ENCODE measurements at places on chromosomes 11 and 22.

- DNase-seq: no peak
Observed at GRCh38 chr11:123006860-123007542, 25.4 kb upstream of the BSX start.

DNA sequence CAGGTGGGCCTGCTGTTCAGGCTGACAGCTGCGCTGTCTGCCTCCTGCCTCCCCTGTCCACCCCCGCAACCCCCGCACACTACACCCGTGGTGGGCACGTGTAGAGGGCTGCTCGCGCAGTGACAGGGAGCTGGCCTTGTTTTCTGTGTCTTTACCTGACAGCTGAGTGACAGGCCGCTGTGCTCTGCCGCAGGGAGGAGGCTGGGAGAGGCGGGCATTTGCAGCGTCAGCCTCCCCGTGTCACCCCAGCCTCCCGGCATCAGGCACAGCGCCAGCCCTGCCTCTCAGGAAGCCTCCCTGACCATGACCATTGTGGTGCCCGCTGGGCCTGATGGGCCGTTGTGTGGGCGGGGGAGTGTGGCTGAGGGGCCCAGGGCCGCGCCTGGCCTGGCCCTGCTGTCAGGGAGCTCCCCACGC lies 32.0 kb upstream of the RELT start:
- no peak for DNase-seq

GRCh38 chr11:123035831-123036230 lies 26.1 kb downstream of the HSPA8 start:
- DNase-seq: no peak

DNA sequence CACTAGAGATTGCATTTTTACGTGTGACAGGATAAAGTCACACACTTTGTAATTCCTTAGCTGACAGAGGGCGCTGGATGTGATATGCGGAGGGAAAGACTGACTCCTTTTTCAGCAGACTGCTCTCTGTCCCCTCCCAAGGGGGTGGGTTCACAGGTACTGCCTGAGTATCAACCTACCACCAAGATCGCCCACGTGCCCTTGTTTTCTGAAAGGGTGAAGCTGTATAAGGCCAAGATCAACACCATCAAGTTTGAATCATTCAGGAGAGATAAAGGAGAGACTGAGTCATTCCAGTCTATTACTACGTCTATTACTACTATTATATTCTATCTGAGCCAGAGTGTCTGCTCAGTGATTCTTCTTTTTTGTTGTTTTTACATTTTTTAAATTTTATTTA lies 30.7 kb downstream of the BUD13 start:
- no peak for DNase-seq

- no peak for DNase-seq
Observed at GRCh38 chr11:82683029-82683428, 50.6 kb downstream of the FAM181B start.

- no peak for DNase-seq
Observed at GRCh38 chr11:12395333-12395732, 18.0 kb downstream of the PARVA start.

- DNase-seq: no peak
Observed at GRCh38 chr22:46849951-46850350, 87.5 kb downstream of the TBC1D22A start.

DNA sequence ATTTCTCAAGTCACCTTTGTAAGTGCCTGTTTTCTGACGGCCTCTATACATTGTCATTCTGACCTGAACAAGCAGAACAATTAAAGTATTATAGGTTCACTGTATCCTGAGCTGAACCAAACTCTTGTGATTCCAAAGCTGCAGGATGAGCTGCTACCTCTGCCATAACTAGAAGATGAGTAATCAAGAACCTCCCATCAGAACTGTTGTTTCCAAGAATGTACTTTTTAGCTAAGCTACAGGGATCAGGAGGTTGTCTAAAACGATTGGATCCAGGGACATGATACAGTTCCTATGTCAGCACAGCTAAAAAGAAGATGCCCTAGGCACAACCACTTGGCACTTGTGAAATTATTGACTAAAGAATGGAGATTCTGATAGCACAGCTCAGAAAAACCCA lies 288.4 kb upstream of the CCDC90B start:
- DNase-seq: no peak

DNA sequence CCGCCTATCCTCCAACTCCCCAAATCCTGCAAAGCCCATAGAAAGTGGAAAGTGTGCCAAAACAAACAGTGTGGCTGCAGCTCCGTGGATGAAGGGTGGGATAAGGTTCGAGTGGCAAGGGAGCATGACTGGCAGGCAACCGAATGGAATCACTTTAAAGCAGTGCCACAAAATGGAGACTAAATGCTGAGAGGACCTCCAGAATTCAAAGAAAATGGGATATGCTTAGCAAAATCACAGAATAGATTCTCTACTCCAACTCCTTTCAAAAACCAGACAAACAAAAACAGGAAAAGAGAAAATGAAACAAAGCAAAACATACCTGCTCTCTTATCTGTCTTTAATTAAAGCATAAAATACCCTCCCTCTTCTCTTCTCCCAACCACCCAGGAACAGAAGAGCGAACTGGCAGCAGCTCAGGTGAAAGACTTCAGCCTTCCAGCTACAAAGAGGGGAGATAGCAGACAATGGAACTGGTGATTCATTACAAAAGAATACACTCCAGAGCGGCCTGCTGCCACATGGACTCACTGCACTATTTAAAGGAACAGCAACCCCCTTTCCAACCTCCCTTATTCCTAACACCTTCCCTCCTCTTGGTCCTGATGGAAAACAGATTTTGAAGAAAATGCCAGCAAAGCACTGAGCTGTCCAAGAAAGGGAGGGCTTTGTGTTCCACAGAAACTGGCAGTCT lies 118.5 kb downstream of the APOL5 start:
- DNase-seq: no peak

- no peak for DNase-seq
Observed at GRCh38 chr11:32411942-32412615, 23.3 kb downstream of the WT1 start.

DNA sequence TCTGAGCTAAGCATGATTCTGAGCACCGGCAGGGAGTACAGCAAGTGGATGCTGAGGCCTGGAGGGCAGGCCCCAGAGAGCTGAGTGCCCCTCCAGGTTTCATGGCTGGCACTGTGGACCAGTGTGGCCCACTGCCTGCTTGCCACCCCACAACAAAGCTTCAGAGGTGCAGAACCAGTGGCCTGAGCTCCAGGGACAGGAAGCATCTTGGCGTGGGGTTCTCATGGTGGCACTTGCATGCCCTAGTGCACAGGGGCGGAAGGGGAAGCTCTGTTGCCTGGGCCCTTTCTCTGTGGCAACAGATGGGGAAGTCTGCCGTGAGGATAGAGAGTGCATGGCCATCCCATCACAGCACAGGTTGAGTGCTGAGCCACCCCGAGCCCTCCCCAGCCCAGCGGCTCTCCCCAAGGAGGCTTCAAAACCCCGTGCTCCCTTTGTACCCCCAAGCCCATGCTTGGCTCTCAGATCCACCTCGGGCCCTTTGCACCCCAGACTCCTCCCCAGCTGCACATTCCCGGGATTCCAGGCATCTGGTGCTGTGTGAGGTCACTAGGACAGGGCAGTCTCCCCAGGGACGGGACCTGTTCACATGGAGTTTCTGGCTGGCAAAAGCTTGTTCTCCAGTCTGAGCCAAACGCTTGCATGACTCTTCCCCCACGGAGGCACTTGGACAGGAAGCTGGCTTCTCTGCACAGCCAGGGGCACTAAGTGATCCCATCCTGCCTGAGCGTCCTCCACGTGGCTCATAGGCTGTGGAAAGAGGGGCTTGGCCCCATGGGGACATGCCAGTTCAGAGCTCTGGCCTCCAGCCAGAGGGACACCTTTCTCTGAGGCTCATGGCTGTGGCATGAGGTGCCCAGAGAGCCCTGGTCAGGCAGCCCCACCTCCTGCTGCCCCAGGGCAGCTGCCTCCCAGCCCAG lies 4.2 kb downstream of the SLC25A1 start:
- DNase-seq: no peak

DNA sequence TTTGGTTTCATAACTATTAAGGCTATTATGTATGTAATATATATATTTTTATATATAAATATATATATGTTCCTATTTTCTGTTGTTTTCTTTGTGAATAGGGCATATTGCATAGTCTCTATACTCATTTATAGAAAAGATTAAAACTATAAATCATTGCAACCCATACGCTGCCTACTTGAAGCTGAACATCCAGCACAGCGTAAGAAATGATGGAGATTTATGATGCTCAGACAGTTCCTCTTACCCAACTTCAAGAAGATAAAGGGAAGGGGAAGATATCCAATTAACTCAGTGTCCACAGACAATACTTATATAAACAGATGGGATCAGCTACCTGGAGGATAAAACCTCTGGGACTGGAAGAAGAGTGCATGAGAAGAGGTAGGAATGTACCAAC lies 791.7 kb downstream of the FAM181B start:
- no peak for DNase-seq

GRCh38 chr11:116852261-116853031 lies 15.0 kb upstream of the APOA1 start:
- DNase-seq: no peak

DNA sequence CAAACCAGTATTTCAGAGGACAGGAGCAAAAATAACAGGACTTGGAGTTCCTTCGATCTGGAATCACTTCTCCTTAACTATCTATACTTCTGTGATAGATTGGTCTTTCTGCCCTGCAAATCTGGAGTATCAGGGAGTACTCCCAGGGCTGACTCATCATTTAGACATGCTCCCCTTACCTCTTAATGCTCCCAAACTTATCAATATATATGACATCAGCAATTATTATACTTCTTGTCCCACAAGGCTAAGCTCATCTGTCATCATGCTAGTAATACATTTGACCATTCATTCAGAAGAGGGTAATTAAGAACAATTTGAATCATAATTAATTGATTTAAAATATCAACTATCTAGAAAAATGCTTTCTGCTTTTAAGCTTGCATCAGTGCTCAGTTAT lies 163.8 kb downstream of the SWAP70 start:
- no peak for DNase-seq

- no peak for DNase-seq
Observed at GRCh38 chr11:130214861-130215530, 55.4 kb downstream of the ST14 start.

DNA sequence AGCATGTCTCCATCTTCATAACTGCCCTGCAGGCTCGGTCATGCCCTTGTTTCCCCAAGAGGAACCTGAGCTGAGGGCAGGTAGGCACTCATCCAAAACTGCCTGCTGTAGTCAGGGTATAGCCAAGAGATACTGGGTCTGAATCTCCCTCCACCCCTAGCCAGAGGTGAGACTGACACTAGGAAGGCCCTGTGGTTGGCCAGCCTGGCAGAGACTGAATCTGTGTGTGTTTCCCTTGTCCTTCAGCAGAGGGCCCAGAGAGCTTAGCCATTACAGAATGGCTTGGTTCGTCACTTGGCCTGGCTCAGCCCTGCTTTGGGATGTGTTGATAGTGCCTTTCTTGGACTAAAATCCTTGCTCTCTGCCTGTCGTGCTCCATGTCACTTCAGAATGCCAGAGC lies 79.3 kb upstream of the SUSD2 start:
- DNase-seq: no peak

DNA sequence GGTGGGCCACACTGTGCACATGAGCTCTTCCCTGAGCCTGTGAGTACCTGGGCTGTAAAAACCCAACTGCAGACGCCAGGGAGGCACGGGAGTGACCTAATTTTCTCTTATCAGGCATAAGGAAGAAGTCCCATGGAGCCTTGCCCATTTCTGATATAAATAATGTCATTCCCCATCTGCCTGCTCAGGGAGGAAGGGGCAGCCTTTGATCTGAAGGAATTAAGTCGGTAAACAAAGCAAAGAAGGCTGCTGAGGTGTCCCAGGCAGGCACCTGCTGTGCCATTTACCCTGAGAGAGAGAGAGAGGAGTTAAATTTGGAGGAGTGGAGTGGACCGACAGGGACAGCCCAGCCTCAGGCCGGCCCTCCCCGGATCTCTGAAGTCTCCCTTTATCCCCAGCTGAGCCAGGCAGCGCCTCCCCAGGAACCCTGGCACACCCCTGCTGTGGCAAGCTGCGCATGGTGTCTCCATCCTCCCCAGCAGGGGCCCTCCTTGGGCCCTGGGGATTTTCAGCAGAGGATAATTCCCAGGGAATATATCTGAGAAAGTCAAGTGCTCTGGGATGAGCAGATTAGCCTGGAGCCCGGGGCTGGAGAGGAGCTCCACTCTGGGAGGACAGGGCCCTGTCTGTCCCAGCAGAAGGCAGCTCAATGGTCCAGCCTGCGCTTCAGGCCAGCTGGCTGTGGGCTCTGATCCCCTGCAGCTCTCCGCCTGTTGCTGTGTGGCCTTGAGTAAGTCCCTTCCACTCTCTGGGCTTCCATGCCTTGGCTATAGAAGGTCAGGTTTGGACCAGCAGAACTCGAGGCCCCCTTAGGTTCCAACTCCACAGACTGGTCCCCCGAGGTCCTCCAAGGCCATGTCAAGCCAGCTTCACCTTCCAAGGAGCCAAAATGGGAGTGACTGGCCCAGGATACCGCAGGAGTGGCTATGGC lies 17.5 kb upstream of the CABP7 start:
- no peak for DNase-seq

GRCh38 chr11:69599502-69599901 lies 41.5 kb upstream of the CCND1 start:
- DNase-seq: no peak

- no peak for DNase-seq
Observed at GRCh38 chr11:121334973-121335710, 42.6 kb downstream of the SC5D start.

GRCh38 chr11:46363031-46363407 lies 15.8 kb downstream of the DGKZ start:
- DNase-seq: no peak

DNA sequence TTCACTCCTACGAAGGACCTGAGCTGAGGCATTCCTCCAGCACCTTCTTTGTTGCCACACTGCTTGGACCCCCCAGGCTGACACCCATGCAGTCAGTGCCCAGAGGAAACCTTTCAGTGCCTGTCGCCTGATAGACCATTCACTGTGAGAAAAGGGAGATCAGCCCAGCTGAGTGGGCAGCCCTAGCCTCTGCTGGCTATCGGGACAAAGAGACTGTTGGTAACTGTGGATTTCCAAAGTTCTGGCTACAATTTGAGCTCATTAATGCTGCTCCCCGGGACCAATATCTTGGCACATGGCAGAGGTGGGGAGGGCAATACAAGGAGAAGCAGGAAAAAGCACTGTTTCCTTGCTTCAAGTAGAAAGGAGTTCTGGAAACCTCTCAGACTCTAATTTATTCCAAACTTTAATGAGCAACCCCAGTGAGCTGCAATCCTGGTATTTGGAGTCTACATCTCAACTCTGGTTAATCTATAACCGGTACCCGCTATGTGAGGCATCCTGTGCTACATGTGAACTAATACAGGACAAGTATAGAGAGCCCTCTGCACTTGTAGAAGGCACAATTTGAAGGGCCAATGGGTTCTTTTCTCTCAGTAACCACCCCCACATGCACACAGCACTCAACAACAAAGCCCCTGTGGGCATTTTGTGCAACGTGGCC lies 200.7 kb upstream of the NCAM1 start:
- DNase-seq: no peak

- DNase-seq: no peak
Observed at GRCh38 chr11:91795139-91795887, 429.3 kb upstream of the FAT3 start.

- DNase-seq: no peak
Observed at GRCh38 chr11:2378527-2379210, 1.6 kb downstream of the CD81 start.
